ENCODE measurements at places on chromosomes 1 and 21.
A peak's percentile ranks its signal among the peaks of the same experiment; 100 is the strongest.

- no peak for DNase-seq
These were observed 47.3 kb downstream of the INKA2 start for GRCh38 chr1:111691886-111692285.

DNA sequence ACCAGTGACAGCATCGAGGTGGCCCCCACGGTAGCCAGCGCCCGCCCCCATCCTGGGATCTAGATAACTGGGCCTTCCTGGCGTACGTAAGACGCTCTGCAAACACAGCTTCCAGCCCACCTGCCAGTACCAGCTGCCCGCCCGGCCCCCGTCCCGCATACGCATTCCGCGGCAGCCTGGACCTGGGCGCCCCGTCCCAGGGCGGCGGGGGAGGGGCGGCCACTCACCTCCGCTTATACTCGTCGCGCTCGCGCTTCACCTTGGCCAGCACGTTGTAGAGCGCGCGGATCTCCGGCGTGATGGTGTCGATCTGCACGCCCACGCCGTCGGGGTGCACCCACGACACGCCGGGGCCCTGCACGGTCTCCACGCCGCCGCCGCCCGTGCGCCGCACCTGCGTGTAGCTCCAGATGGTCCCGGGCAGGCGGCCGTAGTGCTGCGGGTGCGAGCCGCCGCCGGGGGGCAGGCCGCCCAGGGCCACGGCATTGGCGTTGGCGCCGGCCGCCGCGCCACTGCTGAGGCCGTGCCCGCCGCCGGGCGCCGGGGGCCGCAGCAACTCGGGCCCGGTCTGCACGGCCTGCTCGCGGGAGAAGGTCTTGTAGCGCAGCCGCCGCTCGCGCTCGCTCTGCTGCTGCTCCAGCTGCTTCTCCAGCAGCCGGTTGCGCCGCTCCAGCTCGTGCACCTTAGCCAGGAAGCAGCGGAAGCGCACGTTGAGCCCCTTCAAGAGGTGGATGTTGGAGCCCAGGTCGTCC lies 859 bp downstream of the IFFO2 start:
- peak; percentile 34 for DNase-seq

DNA sequence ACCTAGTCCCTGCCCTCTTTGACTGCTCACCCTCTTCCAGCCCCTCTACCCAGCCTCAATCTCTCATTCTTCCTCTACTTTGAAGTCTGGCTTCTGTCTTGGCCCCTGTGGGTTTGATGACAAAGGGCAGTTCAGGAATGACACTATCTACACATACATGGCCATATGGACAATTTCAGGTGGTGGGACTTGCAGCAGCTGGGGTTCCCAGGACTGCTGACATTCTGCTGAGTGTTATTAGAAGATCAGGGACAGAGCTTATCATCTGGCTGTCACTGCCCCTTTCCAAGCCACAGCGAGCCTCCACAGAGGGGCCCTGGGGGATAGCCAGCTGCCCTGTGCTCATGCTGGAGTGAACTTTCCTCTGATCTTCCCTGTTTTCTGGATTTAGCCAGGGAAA lies 97.4 kb upstream of the IPO9 start:
- DNase-seq = no peak

GRCh38 chr1:242178924-242179708 lies 180.2 kb upstream of the MAP1LC3C start:
- no peak for DNase-seq

GRCh38 chr1:9417695-9418094 lies 121.6 kb upstream of the SLC25A33 start:
- no peak for DNase-seq

GRCh38 chr1:8197493-8198282 lies 120.2 kb upstream of the SLC45A1 start:
- no peak for DNase-seq

- no peak for DNase-seq
These were observed 82.8 kb downstream of the PLPPR5 start for GRCh38 chr1:98921817-98922216.

DNA sequence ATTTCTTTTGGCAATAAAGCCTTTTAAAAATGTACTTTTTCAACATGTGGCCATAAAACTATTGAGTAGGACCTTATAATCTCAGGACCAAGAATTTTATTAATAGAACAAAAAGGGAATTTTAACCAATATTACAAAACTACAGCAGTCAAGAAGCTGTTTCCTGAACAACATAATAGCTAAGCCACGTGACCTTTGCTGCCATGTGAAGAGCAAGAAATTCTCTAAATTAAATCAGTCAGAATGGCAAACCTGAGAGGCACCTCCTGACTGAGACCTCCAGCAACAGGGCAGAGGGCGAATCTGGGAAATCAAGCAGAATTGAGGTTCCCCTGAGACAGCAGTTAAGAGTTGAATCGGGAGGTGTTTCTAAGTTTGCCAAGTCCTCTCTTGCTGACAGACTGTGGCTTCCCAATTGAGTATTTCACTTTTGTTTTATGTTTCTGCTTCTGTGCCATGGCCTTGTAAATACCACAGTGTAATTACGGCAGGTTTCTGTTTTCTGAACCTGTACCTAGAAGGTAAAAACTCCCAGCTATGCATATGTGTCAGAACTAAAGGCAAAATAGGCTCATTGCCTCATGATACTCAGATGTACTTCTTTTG lies 358.4 kb downstream of the NTNG1 start:
- no peak for DNase-seq

GRCh38 chr1:22326931-22327330 lies 124.7 kb upstream of the ZBTB40 start:
- DNase-seq = no peak

GRCh38 chr1:53449693-53450092 lies 9.5 kb upstream of the DMRTB1 start:
- no peak for DNase-seq

DNA sequence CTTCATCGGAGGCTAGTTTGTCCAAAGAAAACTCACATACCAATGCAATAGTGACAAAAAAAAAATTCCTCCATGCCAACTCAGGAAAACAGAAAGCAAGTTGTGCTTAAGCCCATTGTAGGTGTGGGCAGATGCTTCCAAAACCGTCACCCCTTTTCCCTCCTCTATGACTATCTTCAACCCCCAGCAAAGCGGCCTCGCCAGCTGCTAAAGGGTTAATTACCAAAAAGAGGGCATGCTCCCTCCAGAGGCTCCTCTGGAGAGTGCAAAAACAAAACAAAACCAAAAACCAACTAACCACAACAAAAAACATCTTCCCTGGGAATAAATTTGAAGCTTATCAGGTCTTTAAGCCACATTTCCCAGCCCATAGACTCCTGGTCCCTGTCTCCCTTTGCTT lies 1.2 kb downstream of the LMOD1 start:
- no peak for DNase-seq

- no peak for DNase-seq
These were observed 74.8 kb upstream of the TINAGL1 start for GRCh38 chr1:31501505-31501904.

GRCh38 chr1:91501523-91501851 lies 836 bp downstream of the CDC7 start:
- DNase-seq = no peak

GRCh38 chr1:162021124-162021523 lies 2.5 kb downstream of the OLFML2B start:
- no peak for DNase-seq

Data from stimulated activated CD8-positive, alpha-beta memory T cell treated with anti-CD3 and anti-CD28 coated beads, Interleukin-15, amount 100 ng/mL, for 4 hours (primary cell).